ENCODE measurements at places on chromosomes 2 and 18.

DNA sequence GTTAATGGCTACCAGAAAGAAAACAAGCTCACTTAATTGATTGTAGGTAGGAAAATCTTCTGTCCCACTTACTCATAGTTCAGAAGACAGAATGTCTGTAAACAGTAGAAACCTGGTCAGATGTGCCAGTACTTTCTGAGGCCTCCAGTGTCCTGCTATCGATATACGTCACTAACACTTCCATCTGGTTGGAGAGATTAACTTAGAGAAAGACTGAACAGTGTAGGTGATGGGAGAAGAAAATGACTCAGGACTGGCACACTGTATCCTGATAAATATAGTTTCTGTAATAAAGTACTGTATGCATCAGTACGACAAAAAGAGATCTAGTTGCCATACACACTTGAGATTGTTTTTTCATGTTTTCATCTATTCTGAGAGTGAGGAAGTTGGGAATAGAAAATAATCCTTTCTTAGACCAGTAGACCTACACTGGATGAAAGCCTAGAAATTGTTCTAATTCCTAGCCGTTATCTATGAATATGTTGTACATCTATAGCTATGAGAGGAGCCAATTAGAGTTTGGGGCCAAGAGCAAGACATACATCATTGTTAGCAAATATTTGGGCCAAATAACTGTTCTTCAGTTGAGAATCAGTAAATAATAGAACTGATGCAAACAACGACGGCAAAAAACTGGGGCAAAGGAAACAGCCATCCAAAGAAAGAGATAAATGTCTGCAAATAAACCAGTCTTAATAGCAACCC, 105.9 kb downstream of the NAT8 start:
- no peak overlapping the region for H3K27ac ChIP-seq
- no peaks in the 10 kb centered on the region for H3K4me1 ChIP-seq
- no peaks in the 10 kb centered on the region for H3K27me3 ChIP-seq
- H3K36me3 ChIP-seq = peaks cover 76% of the 10 kb centered on the region
- no peak overlapping the region for H3K4me3 ChIP-seq
- DNase-seq = no peak

GRCh38 chr18:76948345-76948744, 126.0 kb downstream of the ZNF236 start:
- H3K4me3 ChIP-seq = no peak overlapping the region
- H3K36me3 ChIP-seq = peaks cover 70% of the 10 kb centered on the region
- no peaks in the 10 kb centered on the region for H3K4me1 ChIP-seq
- no peak overlapping the region for H3K27ac ChIP-seq
- no peak for DNase-seq

- H3K4me1 ChIP-seq = peaks cover 20% of the 10 kb centered on the region
- no peaks in the 10 kb centered on the region for H3K27me3 ChIP-seq
- H3K27ac ChIP-seq = no peak overlapping the region
- DNase-seq = peak; percentile 40
- no peak overlapping the region for H3K4me3 ChIP-seq
- no peaks in the 10 kb centered on the region for H3K36me3 ChIP-seq
Measured at GRCh38 chr2:69827796-69828540, 1.5 kb upstream of the GMCL1 start.

DNA sequence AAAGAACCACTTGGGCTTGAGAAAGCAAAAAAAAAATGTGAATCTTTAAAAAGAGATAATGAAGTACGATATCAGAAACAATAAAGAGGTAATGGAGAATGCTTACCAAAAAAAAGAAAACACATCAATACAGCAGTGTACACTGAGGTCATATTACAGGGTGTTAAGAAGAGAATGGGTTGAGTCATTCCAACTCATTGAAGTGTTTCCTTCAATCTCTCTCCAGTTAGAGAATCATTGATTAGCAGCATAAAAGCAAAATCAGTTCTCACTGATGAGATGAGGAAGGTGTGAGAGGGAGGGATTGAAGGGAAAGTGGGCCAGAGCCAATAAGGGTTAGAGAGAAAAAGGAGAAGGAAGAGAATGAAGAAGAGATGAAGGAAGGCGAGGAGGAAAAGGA, 43.9 kb upstream of the SGPP2 start:
- no peak for DNase-seq
- H3K27me3 ChIP-seq = no peaks in the 10 kb centered on the region
- H3K4me3 ChIP-seq = no peak overlapping the region
- no peaks in the 10 kb centered on the region for H3K36me3 ChIP-seq
- no peaks in the 10 kb centered on the region for H3K4me1 ChIP-seq
- no peak overlapping the region for H3K27ac ChIP-seq

DNA sequence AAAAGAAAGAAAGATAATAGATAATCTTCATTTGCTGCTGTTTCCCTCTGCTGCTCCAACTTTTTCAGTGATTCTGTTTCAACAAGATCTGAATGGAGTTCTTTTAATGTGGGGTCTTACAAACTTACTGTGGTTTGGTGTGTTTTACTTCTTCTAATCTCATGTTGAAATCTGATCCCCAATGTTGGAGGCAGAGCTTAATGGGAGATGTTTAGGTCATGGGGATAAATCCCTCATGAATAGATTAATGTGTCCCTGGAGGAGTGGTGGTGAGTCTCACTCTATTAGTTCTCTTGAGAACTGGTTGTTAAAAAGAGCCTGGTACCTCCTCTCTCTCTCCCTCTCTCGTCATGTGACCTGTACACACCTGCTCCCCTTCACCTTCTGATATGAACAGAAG, 442.4 kb downstream of the EPHA4 start:
- H3K4me3 ChIP-seq = no peak overlapping the region
- H3K27me3 ChIP-seq = no peaks in the 10 kb centered on the region
- H3K27ac ChIP-seq = no peak overlapping the region
- H3K36me3 ChIP-seq = no peaks in the 10 kb centered on the region
- H3K4me1 ChIP-seq = no peaks in the 10 kb centered on the region
- DNase-seq = no peak

DNA sequence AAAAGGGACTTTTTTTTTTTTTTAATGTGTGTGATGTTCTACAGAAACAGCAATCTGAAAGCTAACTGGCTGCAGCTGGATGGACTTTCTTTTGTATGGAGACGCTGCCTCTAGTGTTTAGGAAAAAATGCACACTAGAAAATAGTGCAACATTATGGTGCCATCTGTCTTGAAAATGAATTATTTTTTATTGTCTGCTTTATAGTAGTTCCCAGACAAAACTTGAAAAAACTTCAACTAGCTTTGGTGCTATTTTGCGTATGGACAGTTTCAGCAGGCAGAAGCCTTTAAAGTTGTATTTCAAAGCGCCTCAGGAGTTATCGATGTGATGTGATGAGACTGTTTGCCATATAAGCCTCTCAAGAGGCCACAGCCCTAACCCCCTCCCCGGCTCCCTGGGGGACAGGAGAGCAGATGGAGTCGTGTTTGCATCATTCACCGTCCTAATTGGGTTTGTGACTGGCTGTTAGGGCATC, 86.9 kb downstream of the LTBP1 start:
- no peak overlapping the region for H3K27ac ChIP-seq
- H3K4me1 ChIP-seq = peaks cover 31% of the 10 kb centered on the region
- H3K4me3 ChIP-seq = no peak overlapping the region
- no peaks in the 10 kb centered on the region for H3K27me3 ChIP-seq

DNA sequence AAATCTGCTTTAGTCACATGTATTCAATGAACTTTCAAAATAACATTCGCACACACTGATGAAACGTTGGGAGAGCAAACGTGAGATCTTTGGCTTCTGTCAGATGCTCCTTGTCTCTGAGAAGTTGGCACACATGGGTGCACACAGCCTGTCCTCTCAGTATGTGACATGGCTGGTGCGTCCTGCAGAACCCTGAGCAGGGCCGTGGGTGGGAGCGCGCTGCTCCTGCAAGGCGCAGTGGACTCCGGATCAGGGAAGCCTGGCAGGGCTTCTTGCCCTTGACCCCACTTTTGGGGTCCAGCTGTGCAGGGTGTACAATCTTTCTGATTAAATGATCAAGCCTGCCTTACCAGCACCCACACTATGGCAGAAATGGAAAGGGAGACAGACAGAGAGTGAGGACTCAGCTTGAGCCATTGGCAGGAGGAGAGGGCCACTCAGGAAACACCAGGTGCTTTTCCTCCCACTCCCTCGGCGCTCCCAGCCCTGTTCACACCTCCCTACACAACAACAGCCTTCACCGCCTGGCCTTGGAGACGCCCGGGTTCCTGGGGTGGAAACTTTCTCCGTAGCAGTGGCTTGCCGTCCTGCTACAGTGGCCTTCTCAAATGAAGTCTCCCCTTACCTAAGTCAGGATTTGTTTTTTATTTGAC, 108.4 kb upstream of the SNTG2 start:
- DNase-seq = no peak
- H3K27me3 ChIP-seq = no peaks in the 10 kb centered on the region
- H3K4me3 ChIP-seq = no peak overlapping the region

GRCh38 chr2:136443661-136444060, 321.7 kb upstream of the THSD7B start:
- no peaks in the 10 kb centered on the region for H3K27me3 ChIP-seq

DNA sequence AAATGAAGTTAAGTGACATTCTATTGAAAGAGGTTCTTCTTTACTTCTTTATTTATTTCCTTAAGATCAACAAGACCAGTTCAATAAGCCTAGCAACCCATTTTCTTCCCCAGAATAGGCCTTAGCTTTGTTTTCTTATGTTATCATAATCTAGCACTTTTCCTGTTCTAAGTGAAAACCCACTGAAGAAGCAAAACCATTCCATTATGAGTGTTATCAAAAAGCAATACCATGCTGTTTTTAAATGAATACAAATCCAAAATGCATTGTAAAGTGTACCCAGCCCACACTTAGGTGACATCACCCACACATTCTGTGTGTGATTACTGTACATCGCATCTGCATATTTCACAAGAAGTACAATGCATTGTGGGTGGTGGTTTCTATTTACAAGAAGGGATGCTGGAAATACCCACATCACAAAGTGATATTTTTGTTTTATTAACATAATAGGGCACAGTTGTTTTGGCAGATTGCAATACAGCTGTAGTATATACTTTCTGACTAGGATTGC, 679.5 kb downstream of the KCNJ3 start:
- no peak overlapping the region for H3K4me3 ChIP-seq
- H3K4me1 ChIP-seq = no peaks in the 10 kb centered on the region
- H3K27ac ChIP-seq = peak overlapping the region; percentile 63
- H3K36me3 ChIP-seq = no peaks in the 10 kb centered on the region
- DNase-seq = no peak
- no peaks in the 10 kb centered on the region for H3K27me3 ChIP-seq

DNA sequence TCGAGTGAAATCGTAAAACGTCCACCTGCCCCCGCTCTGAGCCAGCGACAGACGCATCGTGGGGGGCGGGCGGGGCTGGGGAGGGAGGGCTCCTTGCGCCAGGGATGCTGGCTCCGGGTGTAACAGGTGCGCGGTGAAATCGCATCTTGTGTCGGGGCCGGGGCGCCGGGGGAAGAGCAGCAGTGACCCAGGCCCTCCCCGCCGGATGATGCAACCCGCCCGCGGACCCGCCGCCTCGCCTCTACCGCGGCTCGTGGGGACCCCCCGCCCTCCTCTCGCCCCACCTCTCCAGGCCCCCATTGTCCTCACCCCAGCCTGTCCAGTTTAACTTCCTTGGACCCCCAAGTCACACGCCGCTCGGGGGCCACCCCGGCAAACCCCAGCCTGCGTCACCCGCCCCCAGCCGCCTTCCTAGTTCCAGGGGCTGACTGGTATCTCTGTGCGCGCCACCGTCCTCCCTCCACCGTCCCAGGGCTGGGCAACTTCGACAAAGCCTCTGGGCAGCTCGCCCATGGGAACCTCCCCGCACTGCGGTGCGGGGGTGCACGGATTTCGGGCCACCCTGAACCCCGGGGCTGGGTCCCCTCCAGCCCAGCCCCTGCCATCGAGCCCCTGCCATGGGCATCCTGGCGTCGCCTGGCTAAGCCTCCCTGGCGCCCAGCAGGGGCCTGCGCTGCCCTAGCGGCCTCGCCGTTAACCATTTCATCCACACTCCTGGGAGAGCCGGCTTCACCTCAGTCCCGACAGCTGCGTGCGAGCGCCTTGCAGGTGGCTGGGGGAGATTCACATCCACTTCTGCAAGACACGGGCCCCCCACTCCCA, 799 bp upstream of the KIF1A start:
- no peaks in the 10 kb centered on the region for H3K36me3 ChIP-seq
- peaks cover 77% of the 10 kb centered on the region for H3K27me3 ChIP-seq
- H3K4me1 ChIP-seq = peaks cover 9% of the 10 kb centered on the region
- H3K27ac ChIP-seq = peak overlapping the region; percentile 50
- H3K4me3 ChIP-seq = no peak overlapping the region
- DNase-seq = no peak

GRCh38 chr18:41767960-41768359, 187.1 kb upstream of the PIK3C3 start:
- H3K27me3 ChIP-seq = no peaks in the 10 kb centered on the region
- H3K36me3 ChIP-seq = no peaks in the 10 kb centered on the region
- no peak overlapping the region for H3K27ac ChIP-seq
- no peak overlapping the region for H3K4me3 ChIP-seq

DNA sequence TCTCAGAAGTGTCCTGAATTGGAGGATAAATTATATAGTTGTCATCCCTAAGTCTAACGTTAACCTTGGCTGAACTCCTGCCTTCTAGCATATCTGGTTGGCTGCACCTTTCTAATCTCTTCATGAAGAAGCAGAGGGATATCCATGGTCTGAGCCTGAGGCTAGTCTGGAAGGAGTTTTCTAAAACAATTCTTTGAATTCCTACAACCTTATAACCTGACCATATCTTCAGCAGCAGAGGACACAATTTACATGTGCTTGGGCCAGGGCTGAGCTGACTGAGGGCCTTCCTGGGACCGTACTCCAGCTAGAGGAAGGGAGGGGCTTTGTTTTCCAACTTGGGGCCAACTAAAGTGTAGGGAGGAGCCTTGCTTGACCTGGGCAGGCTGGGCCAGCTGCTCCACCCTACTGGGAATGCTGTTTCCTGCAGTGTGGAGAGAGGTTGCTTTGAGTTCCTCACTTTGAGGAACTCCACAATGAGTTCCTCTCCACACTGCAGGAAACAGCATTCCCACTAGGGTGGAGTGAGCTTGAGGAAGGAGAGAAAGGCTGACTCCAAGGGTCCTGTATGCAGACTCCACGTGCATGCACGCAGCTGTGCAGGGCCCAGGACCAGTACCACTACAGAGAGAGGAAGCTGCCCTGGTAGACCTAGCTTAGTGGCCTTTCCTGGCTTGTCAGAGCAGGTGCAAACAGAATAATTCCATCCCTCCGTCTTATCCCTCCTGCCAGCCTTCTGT, 19.6 kb downstream of the CEP68 start:
- peaks cover 41% of the 10 kb centered on the region for H3K4me1 ChIP-seq
- H3K27me3 ChIP-seq = no peaks in the 10 kb centered on the region
- no peak for DNase-seq
- no peak overlapping the region for H3K4me3 ChIP-seq
- peaks cover 81% of the 10 kb centered on the region for H3K36me3 ChIP-seq
- H3K27ac ChIP-seq = peak overlapping the region; percentile 61

GRCh38 chr18:49621717-49622351, 60.0 kb downstream of the LIPG start:
- H3K4me3 ChIP-seq = no peak overlapping the region
- no peak for DNase-seq
- no peaks in the 10 kb centered on the region for H3K36me3 ChIP-seq
- H3K27me3 ChIP-seq = no peaks in the 10 kb centered on the region
